ENCODE measurements at places on chromosomes 7 and 10.

GRCh38 chr10:122117475-122117874, 128.5 kb downstream of the TACC2 start:
- DNase-seq, result no peak

GRCh38 chr10:5622186-5622960, 44.0 kb downstream of the ASB13 start:
- DNase-seq, result no peak

- peak; percentile 23 for DNase-seq
Observed at GRCh38 chr10:35092851-35093250, 2.7 kb upstream of the CUL2 start.

DNA sequence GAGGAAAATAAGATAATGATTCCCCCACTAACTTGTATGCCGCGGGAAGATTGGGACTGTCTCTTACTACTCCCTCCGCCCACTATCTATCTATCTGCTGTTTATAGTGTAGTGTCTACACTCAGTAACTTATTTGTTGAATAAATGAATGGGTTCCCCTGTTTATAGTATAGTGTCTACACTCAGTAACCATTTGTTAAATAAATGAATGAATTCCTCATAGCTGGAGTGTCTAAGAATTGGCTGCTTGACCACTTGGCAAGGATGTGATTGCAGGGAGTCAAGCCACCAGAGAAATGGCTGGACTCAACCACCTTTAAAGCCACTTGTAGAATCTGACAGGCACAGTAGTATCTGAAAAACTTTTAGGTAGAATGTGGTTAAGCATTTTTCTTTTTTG, 147.1 kb downstream of the TRIL start:
- no peak for DNase-seq

DNA sequence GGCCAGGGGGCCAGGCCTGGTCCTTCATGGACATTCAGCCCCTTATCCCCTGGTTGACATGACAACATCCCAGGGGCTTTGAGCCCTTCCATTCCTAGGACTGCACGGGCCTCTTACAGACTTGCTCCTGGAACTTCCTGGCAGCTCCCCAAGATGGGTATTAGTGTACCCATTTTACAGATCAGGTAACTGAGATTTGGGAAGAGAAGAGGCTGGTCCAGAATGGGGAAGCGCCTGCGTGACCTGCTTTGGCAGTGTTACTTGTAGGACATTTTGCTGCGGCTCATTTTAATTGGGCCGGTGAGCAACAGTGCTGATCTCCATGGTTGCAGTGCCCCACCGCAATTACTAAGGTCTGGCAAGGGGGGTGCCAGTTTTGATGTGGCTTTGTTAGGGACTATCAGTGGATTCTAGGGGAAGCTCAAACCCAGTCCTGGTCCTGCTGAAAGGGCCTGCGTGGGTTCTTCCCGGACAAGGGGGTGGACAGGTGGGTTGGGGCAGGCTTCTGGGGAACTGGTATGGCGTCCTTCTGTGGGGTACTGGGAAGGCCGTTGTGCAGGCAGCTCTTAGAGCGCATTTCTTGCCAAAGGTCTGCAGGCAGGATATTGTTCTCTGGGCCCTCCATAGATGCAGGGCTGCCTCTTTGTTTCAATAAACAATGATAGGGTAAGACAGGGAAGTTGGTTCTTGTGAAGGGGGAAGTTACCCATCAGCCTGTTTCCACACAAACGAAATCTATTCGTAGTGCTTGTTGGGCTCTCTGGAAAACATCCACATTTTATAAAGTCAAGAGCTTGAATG, 137.6 kb downstream of the RGS10 start:
- no peak for DNase-seq

DNA sequence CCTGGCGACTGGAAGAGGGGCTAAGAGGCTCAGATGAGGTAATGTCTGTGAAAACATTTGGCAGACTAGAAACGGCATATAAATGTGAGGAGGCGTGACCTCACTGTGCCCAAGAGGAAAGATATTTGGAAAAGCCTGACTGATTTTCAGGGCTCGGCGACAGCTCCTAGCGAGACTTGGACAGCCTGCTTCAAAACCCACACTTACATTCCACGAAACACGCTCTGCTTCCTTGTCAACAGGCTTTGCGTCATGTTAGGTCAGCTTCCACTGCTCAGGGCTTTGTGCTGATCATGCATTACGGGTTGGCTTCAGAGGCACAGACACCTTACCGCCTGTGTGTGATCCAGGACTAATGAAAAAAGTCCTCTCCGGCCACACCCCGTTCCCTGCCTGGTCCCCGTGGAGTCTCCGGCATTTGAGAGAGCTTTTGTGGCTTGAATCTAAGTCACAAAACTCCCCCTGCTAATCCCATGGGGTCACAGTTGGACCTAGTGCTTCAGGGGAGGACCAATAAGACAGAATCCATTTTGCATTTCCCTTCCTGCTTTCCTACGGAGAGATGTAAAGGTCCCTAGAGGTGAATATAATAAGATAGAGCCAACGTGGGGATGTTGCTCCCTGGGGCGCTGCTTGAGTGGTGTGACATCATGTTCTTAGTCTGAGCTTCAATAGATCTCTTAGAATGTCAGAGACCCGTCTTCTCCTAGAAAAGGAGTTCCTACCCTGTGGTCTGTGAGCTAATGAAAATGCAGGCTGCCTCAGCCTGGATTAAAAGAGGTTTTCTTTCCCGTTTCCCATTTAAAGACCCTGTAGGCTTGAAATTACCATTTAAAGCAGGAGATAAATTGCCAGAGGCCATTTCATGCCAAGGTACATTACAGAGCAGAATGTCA, 25.5 kb downstream of the FGFBP3 start:
- no peak for DNase-seq

GRCh38 chr7:106326594-106327537, 42.1 kb upstream of the NAMPT start:
- DNase-seq, result no peak

DNA sequence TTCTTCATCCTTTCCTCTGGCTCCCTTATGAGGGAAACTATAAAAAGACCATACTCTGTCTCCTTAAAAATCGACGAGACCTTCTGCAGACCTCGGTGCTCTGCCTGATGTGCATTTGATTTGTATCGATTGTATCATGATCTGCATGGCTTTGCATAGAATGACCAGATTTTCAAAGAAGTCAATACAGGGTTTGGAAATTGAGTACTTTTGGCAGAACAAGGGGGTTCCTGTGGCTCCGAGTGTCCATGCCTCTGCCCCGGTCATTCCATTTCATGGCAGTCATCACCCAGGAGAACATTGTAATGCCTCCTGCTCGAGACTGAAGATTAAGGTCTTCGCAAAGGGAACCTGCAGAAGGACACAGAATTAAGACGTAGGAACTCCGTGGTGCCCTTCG, 685 bp downstream of the CASP2 start:
- DNase-seq, result peak; percentile 11

DNA sequence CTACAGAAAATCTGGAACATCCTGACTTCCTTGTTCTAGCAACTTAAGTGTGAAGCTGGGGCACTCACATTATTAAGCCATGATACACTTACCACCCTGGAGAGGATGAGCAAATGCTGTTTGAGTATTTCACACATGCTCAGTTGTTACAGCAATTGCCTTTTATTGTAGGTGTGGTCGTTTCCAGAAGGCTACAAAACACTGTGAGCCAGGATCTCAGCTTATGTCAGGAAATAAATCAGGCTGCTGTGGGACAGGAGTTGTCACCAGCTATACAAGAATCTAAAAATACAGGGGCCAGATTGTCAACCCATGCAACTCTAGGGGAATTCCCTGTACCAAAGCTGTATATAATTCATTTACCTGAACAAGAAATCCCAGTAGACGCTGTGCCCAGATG, 273.3 kb upstream of the SP4 start:
- no peak for DNase-seq

GRCh38 chr7:92527300-92528187, 776 bp downstream of the PEX1 start:
- DNase-seq, result peak; percentile 79

- no peak for DNase-seq
Observed at GRCh38 chr10:128689667-128690066, 563.4 kb upstream of the MKI67 start.

GRCh38 chr10:119005362-119006043, 24.0 kb upstream of the NANOS1 start:
- no peak for DNase-seq

DNA sequence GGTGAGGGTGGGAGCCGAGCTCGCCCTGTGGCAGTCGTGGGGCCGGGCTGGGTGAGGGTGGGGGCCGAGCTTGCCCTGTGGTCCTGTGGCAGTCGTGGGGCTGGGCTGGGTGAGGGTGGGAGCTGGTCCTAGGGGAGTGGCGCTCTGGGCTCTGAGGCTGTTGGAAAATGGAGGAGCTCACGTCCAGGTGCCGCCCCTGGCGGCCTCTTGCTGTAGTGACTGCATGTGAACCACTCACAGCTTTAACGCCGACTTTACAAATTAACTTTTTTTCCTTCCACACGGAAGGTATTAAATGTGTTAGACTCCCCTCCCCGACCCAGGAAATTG, 312.6 kb downstream of the WDR37 start:
- DNase-seq, result no peak

GRCh38 chr7:31439165-31439564, 74.7 kb upstream of the ITPRID1 start:
- no peak for DNase-seq

- DNase-seq, result no peak
Observed at GRCh38 chr10:100025576-100025975, 15.8 kb upstream of the DNMBP start.

GRCh38 chr7:117143580-117143979, 179.3 kb downstream of the WNT2 start:
- DNase-seq, result no peak

DNA sequence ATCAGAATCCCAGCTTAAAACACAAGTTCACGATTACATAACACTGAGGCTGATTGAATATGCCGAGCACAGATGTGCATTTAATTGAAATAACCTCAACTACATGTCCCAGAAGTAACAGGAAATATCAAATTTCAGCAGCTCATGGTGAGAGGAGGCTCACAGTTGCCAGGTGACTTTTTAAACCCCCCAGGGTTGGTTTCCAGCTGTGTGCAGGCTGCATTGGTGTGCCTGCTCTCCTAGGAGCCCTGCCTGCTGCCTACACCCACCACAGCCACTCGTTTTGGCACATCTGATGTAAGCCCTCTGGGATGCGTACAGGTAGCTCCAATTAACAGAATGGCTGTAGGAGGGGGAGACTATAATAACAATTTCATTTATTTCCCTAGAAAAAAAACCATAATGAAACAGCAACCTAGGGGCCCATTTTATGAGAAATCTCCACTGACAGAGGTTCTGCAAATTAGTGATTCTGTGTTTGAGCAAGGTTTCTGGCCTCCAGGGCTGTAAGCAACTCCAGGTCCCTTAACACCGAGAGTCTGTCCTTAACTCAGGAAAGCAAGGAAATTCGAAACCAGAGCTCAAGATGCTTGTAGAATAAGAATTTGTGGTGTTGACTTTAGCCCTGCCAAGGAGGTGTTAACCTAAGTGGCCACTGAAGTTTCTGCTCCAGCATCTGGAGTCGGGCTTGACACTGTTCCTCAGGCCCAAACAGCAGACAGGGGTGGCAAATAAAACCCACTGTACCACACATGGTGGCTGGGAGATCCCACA, 161.9 kb downstream of the BMPER start:
- DNase-seq, result peak; percentile 60

DNA sequence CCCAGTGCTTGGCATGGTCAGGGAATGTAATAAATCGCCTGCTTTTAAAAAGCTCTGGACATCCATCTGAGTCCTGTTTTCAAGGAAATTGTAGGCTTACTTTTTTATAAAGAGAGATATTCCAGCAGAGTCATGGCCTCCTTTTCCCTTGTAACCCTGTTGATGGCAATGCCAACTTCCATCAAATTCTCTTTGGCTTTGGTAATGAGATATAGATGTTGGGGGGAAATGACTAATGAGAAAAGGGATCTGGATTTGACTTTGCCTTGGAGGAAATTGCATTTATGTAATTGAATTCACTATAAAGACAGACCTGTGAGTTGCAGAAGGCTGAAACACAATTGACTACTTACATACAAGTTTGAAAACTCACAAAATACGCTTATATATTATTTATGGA, 347.5 kb downstream of the GPR158 start:
- no peak for DNase-seq

DNA sequence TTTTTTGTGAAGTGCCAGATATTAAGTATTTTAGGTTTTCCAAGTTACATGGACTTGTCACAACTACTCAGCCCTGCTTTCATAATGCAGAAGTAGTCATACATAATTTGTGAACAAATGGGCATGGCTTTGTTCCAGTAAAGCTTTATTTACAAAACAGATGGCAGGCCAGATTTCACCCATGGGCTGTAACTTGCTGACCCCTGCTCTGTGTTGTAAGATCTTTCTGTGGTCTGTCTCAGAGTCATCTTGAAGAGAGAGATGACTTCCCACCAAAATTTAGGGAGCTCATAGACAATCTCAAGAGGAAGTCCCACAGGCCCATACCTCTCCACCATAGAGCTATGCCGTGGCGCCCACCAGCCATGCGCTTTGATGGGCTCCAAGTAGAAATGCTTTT, 616.1 kb downstream of the LRMDA start:
- no peak for DNase-seq

GRCh38 chr7:116583653-116584052, 58.8 kb downstream of the CAV1 start:
- DNase-seq, result peak; percentile 98

DNA sequence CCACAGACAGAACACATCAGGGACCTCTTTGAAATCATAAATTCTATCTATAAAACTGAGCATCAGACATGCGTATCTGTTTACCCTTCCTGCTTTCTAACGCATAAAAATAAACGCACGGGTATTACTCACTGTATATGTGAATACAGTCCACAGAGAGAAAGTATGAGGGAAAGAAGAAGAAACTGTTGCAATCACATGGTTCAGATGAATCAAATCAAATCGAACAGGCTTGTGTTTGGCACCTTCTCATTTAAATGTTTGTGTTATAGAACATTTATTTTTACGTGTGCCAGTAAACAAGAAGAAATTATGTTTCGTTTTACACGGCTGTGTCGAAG, 322.0 kb downstream of the FRMD4A start:
- DNase-seq, result no peak

DNA sequence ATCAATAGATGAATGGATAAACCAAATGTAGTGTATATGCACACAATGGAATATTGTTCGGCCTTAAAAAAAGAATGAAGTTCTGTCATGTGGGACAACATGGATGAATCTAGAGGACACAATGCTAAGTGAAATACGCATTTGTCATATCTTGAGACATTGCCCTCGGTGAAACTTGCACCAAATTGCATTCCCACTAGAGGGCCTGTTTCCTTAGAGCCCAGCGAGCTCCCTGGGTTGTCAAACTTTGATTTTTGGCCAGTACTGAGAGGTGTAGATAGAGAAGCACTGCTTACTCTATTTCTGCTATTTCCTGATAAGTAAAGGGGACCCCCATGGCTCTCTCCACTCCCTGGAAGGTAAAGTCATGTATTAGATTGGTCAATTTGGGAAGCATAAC, 157.1 kb downstream of the GPAM start:
- DNase-seq, result no peak

DNA sequence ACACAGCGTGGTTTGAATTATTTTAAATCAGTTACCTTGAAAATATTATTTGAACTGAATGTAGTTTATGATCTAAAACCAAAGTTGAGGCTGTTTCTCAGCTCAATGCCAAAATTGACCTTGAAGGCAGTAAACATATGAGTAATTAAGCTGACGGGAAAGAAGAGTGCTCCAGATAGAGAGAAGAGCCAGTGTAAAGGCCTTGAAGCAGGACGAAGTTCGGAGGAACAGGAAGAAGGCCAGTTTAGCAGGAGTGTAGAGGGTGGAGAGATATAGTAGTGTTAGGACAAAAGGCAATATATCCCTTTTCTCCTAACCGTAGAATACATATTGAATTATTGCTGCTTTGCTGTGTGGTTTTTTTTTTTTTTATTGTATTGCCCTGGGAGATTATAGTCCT, 63.2 kb downstream of the CYP51A1 start:
- DNase-seq, result no peak

- DNase-seq, result peak; percentile 31
Observed at GRCh38 chr10:14385596-14386593, 55.2 kb upstream of the FRMD4A start.

- no peak for DNase-seq
Observed at GRCh38 chr7:28889290-28889689, 68.8 kb downstream of the TRIL start.

All from MM.1S (cell line).